NCI-H2081 (cell line): ENCODE measurements at places on chromosomes 2 and 18.
A peak's percentile ranks its signal among the peaks of the same experiment; 100 is the strongest.

- peak; percentile 63 for DNase-seq
These were observed 18.6 kb upstream of the PEX13 start for GRCh38 chr2:60998628-60999545.

GRCh38 chr2:174573621-174574081 lies 24.0 kb downstream of the WIPF1 start:
- DNase-seq: no peak

- no peak for DNase-seq
These were observed 31.7 kb downstream of the UBE2F start for GRCh38 chr2:237998530-237998929.

DNA sequence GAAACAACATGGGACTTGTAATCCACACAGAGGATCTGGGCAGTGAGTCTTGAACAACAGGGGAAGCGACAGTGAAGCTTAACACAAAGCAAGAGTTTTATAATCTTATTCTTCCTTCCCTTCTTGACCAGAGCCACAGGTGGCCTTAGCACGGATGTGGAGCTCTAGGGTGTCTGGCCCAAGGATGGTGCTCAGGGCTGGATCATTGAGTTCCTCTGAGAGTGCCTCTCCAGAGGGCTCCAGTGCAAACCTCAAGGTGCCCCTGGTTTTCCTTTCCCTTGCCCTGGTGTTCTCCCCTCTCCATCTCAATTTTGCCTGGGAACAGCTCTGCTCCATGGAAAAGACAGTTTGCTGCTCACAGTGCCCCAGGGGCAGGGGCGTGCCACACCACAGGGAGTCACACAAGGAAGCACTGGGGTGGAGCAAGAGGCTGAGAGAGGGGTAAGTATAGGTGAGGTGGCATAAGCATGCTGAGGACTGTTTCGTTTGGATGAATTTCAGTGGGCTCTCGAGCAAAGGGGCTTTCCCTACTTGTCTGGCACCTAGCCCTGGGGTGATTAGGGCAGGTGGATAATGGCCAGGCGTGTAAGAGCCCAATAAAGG lies 88.6 kb upstream of the B3GNT7 start:
- DNase-seq: no peak

DNA sequence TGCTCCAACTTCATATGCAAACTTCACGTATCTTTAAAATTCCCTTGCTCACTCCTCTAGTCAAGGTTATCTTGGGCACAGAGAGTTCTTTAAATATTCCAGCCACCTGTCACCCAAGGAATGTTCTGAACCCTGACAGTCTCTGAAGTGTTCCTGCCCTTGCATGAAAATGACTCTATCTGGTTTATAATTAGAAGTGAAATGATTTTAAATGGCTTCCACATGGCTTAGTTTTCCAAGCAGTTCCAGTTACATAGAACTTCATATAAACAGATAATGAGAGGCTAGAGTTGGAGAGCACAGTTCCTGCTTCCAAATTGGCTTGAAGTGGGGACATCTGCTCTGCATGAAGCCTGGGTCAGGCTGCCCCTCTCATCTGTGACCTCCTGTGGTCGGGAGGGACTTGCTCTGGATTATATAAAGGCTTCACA lies 81.9 kb downstream of the SLC4A3 start:
- DNase-seq: no peak
